Coronary artery (tissue), 2 donors: ENCODE measurements at places on chromosomes 1 and 21.

GRCh38 chr1:12204140-12204539, 25.7 kb upstream of the VPS13D start:
- no peak for DNase-seq

GRCh38 chr1:50978852-50979781, 9.1 kb downstream of the CDKN2C start:
- no peak for DNase-seq

DNA sequence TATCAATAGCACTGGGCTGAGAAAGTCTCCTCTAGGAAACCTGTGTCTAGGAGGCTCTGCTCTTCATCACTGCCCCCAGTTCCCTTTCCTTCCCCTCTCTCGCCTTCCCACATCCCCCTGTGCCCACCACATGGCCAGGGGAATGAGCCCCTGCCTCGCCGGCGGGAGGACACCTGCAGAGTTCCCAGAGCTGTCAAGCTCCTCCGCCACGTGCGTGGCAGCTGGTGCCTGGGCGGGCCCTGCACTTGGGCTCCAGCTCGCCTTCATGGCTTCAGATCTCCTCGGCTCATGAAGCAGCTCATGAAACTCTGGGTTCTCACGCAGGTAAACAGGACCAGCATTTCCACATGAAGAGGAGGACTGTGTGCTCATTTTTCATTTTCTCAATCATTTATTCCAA, 62.8 kb downstream of the SIM2 start:
- no peak for DNase-seq

DNA sequence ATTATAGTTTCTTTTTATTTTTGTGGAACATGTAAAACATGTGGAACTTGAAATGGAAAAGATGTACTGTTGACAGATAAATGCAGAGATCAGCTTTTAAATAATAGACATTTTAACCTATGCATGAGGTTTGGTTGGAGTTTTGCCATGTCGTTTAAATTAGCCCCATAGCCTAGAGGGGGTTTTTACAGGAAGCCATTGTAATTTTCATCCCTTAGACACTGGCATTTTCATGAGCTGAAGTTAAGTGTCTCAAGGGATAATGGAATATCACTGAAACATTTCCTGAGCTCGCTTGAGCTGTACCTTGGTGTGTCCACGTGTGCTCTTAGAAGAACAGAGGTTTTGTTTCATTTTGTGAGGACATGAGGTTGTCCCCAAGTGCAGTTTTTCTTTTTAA, 54.2 kb downstream of the HMCN1 start:
- no peak for DNase-seq
